NCI-H2171 (cell line): ENCODE measurements at places on chromosomes 1 and 21.

DNA sequence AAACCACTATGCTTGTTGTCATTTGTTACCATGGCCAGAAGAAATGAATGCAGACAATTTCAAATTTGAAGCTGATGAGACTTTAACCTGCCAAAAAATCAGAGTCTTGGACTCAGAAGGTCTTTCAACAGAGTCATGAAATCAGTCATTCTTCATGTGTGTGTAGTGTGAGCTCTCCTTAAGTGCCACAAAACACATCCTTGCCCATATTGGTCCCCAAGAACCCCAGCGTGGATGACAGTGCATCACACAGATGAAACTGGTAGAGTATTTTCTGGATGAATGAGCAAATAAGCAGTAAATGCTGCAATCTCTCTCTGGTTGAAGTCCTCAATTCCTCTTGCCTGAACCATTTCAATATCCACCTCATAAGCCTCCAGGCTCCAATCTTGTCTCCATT is 28.7 kb upstream of the ETS2 start:
- DNase-seq: no peak

- DNase-seq: no peak
Observed at GRCh38 chr1:115781343-115781742, 12.8 kb upstream of the CASQ2 start.

DNA sequence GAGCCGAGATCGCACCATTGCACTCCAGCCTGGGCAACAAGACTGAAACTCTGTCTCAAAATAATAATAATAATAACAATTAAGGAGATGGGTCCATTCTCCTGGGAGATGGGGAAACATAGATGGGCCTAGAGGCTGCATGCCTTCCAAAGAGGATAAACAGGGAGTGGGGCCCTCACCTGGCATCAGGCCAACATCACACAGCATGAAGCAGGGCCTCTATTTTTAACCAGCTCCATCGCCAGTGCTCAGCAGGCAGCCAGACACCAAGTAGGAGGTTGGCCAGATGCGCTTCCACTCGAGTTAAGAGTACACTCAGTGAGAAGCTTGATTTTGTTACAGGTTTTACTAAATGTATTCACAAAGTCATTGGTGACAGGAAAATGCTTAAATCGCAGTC is 352.0 kb downstream of the RRAGC start:
- DNase-seq: no peak

DNA sequence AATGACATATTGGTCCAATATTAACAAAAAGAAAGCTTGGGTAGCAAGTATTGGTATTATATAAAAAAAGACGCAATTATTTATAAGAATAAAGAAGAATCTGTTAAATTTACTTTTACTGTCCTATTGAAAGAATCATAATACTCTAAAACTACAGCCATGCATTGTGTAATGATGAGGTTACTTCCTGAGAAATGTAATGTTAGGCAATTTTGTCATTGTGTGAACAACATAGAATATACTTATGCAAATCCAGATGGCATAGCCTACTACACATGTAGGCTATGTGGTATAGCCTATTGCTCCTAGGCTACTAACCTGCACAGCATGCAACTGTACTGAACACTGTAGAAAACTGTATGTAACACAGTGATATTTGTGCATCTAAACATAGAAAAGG is 121.2 kb upstream of the PTGFR start:
- DNase-seq: no peak

DNA sequence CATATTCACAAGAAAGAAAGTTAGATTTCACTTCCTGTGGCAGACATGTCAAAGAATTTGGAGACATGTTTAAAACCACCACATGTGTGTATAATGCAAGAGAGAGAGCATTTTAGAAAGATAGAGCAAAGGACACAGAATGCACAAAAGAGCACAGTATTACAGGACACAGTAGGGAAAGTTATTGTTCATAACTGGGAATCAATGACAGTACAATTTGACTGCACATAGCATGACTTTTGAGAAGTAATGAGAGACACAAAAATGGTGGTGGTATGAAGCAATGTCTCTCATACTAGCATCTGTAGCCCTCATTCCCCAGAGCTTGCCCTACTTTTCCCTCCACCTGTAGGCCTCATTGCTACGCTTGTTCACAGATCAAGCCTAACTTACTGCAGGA is 499.2 kb downstream of the PTPRC start:
- DNase-seq: no peak

DNA sequence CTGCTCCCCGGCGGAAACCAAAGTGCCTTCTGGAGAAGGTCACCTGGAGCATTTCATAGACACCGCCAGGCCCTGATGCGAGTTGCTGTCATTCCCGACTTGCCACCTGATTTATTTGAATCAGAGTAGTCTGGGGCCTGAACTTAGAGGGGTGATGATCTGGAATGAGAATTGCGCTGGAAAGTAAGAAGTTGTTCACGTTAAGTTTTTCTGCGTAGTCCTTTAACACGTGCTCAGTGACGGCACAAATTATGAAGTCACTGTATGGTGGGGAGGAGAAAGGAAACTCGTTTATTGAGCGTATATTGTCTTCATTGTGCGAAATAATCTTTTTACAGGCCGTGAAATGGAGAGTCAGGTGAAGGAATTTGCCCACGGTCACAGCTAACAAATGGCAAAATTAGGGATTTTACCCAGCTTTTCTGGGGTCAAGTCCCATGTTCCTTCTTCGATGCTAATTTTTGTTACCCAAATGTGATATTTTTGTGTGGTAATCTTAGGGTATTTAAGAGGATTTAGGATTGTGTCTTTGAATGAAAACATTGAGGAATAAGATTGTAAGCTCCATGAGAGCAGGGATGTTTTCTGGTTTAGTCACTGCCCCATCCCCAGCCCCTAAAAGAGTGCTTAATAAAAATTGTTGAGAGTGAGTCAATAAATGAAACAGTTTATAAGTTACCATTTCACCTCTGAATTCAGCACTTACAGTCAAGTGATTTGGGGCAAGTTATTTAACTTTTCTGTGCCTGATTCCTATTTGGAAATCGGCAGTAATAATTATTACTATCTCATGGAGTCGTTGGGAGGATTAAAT is 46.4 kb upstream of the NBL1 start:
- no peak for DNase-seq

DNA sequence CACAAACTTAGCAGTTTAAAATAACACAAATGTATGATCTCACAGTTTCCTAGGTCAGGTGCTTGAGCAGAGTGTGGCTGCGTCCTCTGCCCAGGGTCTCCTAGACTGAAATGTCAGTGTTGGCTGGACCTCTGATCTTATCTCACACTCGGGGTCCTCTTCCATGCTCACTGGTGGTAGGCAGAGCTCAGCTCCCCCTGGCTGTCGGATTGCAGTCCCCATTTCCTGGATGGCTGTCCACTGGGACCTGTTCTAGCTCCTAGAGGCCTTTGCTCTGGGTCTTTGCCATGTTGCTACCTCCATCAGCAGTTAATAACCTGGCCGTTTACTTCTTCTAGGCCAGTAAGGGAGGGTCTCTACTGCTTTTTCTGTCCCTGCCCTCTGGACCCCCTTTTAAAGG is 107.5 kb downstream of the PCNX2 start:
- DNase-seq: no peak

GRCh38 chr1:25519624-25520023 is 23.8 kb upstream of the LDLRAP1 start:
- DNase-seq: no peak

- DNase-seq: no peak
Observed at GRCh38 chr1:31653717-31654473, 9.2 kb upstream of the PEF1 start.

DNA sequence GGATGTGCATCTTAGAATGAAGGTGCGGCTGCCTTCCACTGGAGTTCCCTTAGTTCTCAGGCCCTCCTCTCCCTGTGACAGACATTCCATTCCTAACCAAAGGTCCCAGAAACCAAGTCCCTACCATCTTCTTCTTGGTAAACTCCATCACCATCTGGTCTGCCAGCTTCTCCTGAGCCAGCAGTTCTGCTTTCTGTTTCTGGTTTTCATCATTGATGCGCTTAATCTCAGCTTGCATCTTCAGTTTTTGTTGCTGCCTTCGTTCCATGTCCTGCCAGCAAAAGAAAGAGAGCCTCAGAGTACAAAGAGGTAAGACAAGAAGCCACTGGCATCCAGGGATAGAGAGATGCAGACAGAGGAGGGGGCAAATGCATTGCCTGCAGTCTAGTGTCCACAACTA is 18.0 kb upstream of the VSIG8 start:
- no peak for DNase-seq

DNA sequence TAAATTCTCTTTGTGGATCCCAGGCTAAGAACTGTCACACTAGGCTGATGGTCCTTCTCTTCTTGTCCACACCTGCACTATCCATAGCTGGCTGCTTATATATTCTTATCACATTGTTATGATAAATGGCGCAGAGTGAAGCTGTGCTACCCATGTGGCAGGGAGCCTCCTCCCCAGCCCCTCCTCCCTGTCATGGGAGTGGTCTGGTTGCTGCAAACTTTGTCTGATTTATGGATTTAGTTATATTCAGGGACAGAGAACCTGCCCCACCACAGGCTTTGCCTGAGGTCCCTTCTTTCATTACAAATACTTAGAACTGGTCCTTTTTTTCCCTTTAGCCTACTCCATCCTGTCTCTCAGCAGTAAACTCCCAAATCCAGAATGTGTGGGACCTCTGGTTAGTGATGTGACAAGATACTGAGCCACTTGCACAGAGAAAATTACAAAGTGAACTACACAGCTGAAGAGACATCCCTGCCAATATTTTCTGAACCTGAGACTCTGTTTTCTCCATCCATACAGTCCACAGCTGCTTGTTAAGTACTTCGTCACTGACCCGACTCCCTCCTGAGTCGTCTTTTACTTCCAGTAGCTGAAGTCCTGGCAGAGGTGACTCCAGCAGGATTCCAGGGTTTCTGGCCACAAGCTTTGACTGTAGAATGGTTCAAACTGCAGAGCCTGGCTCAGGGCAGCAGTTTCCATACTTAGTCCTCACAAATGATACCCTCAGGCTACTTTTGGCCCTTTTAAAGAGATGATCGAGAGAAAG is 37.6 kb downstream of the PTGFRN start:
- DNase-seq: no peak

- DNase-seq: no peak
Observed at GRCh38 chr1:22861764-22862440, 110.8 kb downstream of the LACTBL1 start.
